ENCODE measurements at places on chromosomes 13 and 19.

- no peak for DNase-seq
Measured at GRCh38 chr13:78845656-78846365, 186.9 kb upstream of the OBI1 start.

DNA sequence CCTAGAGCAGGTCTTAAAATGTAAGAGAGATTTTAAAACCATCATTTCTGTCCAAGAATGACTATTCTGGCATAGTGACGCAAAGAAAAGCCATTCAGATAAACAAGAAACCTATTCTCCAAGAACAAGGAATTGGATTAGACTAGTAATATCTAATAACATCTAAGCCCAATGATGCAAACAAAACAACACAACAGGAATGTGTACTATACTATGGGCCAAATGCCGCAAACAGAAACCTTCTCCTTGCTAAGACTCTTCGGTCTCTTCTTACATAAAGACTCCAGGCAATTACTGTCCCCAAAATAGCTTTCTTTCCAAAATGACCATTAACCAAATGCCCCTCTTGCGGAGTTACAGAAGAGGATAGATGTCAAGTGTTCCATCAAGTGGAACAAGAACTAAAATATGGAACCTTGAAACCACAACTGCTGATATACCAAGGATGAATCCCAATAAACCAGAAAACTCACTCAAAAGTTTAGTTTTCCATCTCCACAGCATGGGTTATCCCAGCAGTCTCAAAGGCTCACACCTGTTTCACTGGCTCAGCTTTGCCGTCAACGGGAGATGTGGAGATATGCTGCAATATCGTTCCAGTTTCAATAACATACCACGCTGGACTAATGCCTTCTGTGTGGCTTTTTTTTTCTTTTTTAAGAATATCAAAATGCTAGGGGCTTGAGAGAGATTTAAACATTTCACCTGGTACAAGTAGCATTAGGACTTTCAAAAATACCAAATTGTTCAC is 76.2 kb downstream of the FOXO1 start:
- DNase-seq, result no peak

DNA sequence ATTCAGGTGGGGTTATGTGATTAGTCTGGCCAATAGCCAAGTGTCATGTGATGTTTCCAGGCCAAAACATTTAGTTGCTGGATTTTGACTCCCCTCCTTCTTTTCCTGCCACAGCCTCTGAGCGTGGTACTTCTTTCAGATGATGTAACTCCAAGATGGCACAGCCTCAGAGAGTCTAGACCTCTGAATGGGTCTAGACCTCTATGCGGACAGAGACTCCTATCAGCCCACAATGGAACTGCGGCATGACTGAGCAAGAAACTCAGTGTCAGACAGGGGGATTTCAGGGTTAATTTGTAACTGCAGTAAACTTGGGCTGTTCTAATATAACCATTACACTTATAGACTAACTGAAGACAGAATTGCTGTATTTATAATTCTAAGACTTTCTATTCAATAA is 42.6 kb upstream of the ZDHHC20 start:
- no peak for DNase-seq

DNA sequence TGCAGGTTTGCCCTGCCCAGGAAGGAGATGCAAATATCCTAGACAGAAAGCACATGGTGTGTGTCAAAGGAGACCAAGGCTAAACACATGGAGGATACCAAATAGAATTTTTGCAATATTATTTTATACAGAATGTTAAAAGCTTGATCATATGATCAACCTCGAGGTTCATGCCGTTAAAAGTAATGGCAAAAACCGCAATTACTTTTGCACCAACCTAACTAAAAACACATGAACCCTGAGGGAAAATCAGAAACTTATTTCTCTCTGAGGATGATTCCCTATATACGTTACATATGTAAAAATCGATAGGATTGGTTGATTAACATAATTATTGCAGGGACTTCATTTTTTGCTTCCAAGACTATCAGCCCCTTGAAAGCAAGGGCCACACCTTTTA is 88.1 kb downstream of the MZT1 start:
- DNase-seq, result no peak

DNA sequence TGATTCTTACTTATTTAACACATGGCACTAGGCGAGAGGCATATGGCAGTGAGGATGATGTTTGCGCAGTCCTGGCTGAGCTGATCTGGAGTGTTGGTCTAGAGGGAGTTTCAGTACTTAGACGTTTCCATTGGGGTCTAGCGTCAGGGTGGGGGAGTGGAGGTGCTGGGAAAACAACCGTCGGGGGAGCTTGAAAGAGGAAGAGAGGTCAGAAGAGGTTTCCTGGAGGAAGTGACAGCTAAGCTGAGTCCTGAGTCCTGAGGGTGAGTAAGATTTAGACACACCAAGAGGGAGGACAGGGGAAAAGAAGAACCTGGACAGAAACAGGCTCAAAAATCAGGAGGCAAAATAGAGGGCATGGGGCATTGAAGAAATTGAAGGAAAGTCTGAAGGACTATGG is 81.4 kb downstream of the ALOX5AP start:
- no peak for DNase-seq

- DNase-seq, result peak; percentile 45
Measured at GRCh38 chr19:29845574-29846176, 33.9 kb downstream of the CCNE1 start.

GRCh38 chr13:33859691-33860303 is 41.8 kb downstream of the RFC3 start:
- no peak for DNase-seq

DNA sequence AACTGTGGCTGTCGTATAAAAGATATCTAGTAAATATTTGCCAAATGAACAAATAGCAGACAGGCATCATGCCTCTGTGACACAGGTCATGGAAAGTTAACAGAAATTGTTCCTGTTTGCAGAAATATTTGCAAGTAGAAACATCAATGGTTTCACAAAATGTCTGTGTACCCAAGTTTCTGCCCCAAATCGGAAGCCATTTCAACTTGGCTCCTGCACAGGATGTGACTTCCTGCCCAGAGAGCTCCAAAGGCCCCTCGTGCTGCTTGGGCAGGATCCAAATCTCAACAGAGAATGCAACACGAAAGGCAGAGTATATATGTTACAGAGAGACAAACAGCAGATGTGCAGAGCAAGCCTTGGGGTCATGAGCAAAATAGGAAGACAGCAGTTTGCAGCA is 95.5 kb upstream of the SERP2 start:
- no peak for DNase-seq

- no peak for DNase-seq
Measured at GRCh38 chr19:15194938-15195337, 5.9 kb downstream of the NOTCH3 start.

DNA sequence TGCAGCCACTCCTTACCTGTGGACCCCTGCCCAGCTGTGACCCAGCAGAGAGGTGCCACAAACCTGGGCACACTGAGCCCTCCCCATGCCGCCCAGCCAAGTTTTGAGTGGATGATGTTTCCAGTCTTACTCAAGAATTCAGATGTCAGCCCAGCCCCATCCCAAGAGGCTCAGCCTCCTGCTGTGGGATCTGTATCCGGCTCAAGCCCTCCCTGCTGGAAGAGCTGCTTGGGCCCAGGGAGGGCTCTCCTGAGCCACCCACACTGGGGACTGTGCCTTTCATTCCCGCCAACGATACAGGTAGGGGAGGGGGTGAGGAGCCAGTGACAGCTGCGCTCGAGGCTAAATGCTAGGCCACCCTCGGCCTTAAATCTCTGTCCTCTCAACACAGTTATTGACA is 5.9 kb upstream of the SLC7A9 start:
- DNase-seq, result no peak

DNA sequence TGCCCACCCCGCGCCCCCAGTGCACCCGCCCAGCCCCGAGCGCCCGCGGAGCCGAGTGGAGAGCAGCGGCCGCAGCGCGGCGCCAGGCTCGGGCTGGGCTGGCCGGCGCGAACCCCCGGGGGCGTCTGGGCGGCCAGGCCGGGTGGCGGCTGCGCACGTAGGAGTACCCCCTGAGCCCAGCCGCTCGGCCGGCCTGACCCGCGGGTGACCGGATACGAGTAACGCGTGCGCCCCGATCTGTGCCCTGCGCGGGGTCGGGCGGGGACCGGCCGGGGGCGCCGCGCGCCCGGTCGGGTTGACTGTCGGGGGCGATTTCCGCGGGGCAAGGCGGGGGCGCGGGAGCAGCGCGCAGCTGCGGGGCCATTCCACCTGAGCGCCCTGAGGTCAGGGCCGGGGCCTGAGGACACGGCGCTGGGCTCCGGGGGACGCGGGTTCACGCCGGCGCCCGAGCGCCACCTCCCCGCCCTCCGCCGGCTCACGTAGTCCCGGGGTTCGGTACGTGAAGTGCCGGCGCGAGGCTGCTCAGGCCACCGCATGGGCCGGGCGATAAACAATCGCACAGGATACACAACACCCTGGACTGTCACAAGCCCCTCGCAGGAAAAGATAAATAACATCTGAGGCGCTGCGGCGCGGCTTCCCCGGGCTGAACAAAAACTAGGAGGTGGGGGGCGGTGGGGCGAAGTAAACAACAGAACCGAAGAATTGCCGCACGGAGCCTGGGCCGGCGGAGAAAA is 37.6 kb upstream of the FLT1 start:
- peak; percentile 7 for DNase-seq

GRCh38 chr19:44303320-44303719 is 1.5 kb downstream of the ZNF235 start:
- no peak for DNase-seq

GRCh38 chr19:53131727-53132126 is 983 bp downstream of the ZNF415 start:
- no peak for DNase-seq

DNA sequence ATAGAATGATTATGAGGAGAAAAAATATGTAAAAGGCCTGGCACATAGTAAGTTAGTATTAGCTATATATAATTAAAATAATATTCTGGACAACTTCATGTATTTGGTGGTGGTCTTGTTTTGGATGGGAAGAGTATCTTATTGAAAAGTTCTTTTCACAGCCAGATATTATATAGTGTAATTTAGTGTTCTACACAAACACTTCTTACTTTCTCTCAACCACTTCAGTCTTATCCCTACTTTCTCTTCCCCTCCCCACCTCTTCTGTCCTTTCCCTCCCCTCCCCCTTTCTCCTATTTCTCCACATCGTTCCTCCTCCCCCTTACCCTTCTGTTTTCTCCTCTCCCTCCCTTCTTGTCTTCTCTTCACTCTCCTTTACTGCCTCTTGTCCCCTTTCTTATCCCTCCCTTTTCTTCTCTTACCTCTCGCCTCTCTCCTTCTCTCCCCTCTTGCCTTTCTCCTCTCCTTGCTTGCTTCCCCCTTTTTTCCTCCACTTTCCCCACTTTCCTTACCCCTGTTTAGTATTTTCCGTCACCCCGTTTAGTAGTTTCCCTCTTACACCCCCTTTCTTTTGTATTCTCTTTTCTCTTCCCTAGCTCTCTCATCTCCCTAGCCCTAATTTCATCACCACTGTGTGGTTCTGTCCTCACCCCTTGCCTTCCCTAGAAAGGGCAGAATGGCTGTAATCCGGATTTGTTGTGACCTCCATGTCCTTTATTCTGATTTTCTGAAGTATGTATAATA is 107.2 kb upstream of the MLNR start:
- no peak for DNase-seq

DNA sequence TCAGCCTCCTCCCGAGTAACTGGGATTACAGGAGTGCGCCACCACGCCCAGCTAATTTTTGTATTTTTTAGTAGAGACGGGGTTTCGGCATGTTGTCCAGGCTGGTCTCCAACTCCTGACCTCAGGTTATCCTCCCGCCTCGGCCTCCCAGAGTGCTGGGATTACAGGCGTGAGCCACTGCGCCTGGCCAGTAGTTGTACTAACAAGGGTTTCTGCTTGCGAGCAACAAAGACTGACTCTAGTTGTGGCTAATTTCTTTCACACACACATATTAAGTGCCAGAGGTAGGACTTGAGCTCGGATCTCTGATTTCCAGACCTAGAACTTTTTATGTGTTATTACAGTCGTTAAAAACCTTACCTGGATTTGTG is 635 bp upstream of the PCCA start:
- DNase-seq, result no peak

- DNase-seq, result no peak
Measured at GRCh38 chr19:1861599-1862031, 1.8 kb downstream of the KLF16 start.

DNA sequence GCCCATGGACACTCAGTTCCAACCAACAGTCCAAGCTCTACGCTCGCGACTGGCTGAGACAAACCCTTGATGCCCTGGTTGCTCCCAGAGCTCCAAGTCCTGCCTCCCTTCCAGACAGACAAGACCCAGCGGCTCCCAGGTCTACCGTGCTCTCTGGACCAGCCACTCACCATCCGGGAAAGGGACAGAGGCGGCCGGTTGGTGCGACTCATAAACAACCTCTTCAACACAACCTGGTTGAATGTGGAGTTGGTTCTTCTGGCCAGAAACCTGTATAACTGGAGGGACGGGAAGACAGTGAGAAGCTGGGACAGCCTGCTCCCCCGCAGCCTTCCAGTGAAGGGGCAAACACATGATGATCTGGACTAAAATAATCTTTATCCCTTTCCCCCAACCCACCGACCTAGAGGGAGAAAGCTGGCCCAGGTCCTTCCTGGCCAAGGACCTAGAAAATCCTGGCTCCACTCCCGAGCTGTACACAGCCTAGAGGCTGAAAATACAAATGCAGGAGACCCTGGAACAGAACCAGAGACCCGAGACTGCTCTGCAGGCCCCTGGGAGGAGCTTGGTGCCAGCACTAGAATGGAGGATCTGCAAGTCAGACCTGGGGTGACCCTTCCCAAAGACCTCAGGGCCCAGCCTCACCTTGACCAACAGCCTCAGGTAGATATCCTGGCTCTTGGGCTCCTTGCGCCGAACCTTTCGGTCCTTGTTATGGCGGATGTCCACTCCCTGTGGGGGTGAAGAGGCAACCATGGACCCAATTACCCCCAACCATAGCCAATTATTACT is 1.6 kb downstream of the RPL18 start:
- DNase-seq, result no peak

DNA sequence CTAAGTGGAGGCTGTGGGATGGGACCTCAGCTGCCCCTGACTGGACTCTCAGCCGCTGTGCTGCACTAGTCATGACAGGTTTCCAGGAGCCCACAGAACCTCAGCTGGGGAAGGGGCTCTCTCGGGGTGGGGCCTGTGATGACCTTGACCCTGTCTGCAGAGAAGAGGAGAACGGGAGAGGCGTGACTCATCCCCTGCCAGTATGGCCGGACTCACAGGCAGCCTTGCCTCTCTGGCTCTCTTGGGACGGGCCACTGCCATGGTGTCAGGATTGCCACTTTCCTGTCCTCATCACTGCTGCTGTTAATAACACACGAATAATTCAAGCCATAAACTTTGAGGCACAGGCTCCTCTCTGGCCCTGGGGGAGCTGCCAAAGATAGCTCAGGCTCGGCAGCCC is 295.3 kb downstream of the UQCRFS1 start:
- DNase-seq, result no peak
